ENCODE measurements at places on chromosomes 16 and 17.
A peak's percentile ranks its signal among the peaks of the same experiment; 100 is the strongest.

DNA sequence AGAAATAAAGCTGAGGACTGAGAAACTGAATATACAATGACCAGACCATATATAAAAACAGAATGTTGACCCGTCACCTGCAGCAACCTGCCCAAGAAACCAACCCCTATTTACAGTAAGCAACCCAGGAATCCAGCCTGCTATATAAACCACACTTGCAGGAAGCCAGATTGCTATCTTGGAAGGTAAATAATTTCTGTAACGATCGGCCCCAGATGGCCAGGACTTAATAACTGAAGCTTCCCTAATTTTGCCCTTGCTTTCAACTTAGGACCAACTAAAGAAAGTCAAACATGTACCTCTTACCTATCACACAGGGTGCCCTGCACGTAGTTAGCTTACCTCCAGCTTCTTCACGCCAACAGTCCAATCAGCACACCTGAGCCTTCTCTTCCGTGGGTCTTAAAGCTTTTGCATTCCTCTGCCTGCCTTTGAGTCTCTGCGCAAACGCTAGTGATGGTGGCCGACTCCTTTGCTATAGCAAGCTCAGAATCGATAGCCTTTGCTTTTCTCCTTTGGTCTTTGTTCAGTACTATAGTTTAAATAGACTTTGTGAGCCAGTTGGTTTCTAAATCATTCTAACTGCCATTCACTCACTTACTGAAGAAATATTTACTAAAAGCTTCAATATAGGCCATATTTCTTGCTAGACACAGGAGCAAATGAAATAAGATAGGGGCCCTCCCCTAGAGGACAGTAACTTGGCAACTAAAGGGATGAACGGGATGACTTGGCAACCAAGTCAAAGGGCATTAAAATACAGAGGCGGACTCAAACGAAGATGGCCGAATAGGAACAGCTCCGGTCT lies 31.3 kb downstream of the MPHOSPH6 start:
- DNase-seq = no peak

DNA sequence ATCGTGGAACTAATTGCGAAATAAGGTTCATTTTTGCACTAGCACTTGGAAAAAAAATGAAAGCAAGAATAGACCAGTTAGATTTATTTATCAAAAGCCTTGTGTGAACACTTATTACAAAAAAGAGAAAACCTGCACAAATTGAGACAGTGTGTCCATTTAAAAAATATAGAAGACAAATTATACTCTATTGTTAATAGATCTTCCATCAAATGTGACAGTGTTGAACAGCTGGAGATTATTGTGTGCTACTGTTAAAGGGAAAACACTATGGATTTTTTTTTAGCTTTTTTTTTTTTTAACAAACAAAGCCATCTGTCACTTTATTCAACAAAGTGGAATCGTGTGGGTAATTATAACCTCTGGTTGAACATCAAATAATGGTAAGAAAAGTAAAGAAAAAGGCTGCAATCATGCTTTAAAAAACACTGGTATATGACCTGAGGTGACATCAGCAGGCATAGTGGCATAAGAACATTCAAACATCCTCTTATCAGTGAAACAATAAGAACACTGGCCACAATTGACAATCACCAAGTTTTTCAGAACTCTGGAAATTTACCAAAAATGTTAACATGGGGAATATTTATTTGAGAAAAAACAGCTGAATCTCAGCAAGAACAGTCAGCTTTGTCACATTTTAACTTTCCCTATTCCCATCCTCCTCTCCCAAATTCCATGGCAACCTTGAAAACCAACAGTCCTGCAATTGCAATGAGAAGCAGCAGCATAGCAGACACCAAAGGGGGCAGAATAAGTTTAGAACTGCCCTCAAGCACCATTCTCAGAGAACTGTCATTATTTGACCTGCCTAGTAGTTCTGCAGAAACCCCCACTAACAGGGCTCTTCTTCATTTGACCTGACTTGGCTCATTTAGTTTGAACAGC lies 442.3 kb upstream of the MON1B start:
- no peak for DNase-seq

DNA sequence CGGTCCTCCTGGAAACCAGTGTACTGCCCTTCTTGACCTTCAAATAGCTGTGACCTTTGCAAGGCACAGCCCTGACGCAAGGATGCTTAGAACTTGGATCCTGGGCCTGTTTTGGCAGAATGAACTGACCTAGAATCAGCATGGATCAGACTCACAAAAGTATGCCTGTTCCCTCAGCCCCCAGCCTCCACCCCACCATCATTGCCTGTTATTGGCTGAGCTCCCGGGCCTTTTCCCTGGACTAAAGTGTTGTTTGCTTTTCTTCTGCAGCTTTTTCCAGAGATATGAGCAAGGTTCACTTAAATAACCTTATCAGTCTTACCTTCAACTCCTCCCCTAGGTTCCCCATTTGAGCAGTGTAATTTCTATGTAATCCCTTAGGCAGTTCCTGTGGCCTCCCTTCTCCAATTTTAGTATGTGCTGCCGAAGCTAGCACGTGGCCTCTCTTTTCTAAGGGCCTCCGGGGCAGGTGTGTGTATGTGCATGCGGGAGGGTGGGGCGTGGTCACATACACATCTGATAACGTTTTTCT lies 347.4 kb downstream of the MAF start:
- no peak for DNase-seq

GRCh38 chr17:75472119-75472518 lies 15.7 kb downstream of the TMEM94 start:
- DNase-seq = no peak

DNA sequence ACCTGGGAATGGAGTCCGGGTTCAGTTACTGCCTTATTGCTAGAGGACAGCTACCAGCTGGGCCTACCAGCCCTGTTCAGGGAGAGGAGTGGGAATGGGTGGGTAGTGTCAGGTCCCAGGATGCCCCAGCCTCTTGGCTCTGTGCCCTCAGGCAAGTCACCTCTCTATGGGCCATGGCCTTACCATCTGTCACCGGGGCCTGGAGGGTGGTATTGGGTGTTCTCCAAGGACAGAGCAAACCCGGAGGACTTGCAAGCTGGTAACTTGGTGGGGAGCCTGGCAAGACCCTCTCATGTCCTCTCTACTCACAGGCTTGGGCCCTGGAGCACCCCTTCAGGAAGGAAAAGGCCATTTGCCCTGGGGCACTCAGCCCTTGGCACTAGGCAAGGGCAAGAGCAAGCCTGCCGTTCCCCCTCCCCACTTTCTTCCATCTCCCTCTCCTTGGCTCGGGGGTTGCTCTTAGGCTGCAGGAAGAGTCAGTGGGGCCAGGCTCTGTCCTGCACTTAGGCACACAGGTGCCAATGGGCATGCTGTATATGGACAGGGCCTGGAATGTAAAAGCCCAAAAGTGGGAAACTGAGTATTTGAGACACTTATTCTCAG lies 170.0 kb upstream of the ZNF267 start:
- no peak for DNase-seq

DNA sequence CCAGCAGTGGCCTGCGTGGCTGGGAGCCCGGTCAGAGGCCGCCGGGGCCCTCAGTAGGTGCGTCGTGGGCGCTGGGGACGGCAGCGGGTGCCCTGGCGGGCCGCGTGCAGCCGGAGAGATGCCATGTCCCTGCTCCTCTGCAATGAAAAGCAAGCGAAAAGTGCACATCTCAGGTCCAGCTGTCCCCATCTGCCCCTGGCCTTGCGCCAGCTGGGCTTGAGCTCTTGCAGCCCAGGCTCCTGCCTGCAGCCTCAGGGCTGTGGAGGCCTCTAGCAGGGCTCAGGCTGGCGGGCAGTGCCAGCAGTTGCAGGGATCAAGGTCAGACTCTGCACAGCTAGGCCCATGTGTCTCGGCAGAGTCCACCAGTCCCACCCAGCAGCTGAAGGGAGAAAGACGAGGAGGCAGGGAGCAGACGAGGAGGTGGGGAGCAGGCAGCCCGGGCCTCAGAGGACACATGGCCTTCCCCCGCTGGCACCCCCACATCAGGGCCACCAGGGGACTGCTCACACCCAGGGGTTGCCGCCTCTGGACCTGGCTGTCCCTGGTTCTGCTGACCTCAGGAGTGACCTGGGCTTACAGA lies 11.2 kb downstream of the SLC16A3 start:
- no peak for DNase-seq

DNA sequence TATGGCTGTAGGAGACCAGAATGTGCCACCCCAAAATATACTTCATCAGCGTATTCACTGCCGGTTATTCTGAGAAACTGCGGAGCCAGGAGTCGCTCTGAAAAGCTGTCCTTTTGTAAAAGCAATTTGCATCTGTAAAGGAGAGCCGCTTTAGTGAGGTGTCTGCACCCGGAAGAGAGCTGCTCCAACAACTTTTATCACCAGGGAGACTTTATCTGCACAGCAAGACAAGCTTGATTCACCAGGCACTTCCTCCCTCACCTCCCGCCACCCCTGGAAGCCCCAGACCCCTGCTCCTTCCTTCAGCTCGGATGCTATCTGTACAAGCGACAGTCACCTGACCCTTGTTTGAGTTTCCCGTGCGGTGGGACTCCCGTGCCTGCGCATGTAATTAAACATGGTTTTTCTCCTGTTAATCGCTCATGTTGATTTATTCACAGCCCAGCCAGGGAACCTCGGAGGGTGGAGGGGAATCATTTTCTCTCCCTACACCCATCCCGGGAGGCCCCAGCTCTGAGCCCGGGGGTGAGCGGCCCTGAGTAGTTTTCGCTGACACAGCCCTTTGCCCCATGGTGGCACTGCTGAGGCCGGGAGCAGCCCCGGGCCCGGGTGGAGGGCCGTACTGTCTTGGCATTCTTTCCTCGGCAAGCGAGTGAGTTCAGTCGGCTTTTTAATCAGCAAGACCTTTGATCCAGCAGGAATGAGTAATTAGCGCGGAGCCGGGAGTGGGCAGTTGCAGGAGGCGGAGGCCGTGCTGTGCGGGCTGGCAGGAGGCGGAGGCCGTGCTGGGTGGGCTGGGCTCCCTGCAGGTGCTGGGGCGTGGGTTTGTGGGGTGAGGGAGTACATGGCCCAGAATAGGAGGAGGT lies 222.7 kb upstream of the CIBAR2 start:
- peak; percentile 75 for DNase-seq

- no peak for DNase-seq
Observed at GRCh38 chr17:20852990-20853370, 189.8 kb downstream of the USP22 start.

DNA sequence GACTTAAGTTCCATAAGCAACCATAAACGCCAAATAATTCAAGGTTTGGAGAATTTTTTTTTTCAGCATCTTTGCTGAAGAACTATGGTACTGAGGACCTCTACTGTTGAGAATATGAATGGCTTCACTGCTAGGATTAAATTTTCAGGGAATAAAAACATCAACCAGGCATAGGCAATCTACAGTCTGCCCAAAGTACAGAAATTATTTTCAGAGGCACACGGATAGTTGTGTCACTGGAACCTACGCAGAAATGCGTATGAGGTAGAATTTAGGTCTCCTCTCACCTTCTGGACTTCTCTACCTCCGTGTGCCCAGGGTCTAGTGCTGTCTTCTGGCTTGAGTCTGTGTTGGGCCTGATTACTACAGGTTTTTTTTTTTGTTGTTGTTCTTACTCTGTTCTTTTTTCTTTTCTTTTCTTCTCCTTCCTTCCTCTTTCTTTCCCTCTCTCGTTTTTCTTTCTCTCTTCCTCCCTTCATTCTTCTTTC lies 39.7 kb downstream of the NACA2 start:
- DNase-seq = no peak

GRCh38 chr16:85446951-85447692 lies 166.0 kb upstream of the GSE1 start:
- DNase-seq = no peak

GRCh38 chr17:58232707-58233156 lies 5.7 kb upstream of the LPO start:
- no peak for DNase-seq

GRCh38 chr17:74810699-74811485 lies 34.7 kb upstream of the NAT9 start:
- no peak for DNase-seq

GRCh38 chr17:67253384-67253783 lies 8.4 kb upstream of the HELZ start:
- DNase-seq = no peak

- DNase-seq = peak; percentile 81
Observed at GRCh38 chr17:50210240-50211225, 9.1 kb upstream of the COL1A1 start.

DNA sequence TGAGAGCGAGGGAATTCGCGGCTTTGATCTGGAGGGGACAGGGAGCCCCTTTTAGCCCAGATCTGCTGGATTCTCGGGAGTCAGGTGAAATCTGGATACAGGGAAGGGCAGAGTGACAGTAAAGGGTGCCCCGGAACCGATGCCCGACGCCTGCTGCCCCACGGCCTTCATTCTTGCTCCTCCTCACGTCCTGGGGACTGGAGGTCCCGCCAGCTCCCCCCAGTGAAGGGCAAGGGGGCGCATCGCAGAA lies 596 bp downstream of the OR1F1 start:
- DNase-seq = peak; percentile 71

DNA sequence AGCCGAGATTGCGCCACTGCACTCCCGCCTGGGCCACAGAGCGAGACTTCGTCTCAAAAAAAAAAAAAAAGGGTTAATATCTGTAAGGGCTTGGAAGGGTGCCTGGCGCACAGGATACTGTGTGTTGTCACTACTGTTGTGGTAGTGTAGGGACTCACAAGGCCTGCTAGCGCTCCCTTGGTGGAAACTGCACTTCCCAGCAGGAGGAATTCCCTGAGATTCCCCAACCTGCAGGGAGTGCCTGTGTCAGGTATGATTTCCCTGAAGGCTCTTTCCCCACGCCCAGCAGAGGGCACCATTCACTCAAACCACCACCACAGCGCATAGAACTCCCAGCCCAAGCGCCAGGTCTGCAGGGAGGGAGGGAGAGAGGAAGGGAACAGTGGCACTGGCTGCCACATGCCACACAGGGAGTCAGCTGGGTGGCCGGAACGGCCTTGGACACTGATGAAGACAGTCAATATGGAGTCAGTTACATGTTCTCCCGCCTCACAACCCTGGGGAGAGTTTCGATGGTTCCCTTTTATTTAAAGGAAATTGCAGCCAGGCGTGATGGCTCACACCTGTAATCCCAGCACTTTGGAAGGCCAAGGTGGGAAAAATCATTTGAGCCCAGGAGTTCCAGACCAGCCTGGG lies 32.7 kb upstream of the CDH1 start:
- DNase-seq = peak; percentile 83

DNA sequence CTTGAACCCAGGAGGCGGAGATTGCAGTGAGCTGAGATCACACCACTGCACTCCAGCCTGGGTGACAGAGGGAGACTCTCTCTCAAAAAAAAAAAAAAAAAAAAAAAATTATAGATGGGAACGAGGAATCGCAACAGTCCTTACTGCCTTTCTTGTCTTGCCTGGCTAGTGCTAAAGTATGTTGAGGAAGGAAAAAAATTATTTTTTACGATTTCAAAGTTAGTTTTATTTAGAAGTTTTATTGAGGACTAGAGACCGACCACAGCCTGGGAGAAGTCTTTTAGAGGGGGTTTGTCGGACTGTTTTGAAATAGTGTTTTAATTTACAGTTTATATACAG lies 15.8 kb upstream of the DNAH17 start:
- no peak for DNase-seq
